ENCODE measurements at places on chromosomes 7 and 10.

DNA sequence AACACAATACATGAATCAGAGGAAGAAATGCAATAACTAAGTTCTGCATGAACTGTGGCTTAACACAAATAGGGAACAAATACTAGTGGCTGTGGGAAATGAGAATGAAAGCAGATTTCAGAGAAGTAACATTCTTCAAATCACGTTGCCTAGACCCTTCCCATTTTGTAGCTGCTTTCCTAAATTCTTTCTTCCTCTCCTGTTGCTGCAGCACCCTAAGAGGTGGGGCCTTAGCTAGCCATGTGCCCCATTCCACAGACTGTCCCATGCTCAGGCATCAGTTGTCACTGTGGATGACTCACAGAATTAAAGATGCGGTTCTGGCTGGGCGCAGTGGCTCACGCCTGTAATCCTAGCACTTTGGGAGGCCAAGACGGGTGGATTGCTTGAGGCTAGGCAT lies 704.7 kb upstream of the C7orf33 start:
- no peak for DNase-seq

GRCh38 chr7:135441791-135442190 lies 68.1 kb downstream of the CNOT4 start:
- DNase-seq: peak; percentile 64

DNA sequence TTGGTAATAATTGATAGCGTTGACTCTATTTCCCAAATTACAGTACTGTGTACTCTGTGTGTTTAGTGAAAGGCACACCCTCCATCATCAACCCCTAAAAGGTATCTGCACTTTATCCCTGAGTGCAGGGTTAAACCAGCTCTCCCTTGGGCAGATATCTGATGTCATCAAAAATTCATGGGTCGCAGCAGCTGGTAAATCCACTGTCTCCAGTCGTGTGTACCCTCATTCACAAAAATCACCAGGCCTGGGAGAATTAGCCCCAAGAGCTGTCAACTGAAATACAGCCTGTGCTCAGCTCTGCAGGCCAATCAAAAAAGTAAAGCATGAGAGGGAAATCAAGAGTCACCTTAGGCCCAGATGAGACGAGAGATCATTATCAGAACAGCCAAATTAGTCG lies 103.7 kb downstream of the HIP1 start:
- no peak for DNase-seq

DNA sequence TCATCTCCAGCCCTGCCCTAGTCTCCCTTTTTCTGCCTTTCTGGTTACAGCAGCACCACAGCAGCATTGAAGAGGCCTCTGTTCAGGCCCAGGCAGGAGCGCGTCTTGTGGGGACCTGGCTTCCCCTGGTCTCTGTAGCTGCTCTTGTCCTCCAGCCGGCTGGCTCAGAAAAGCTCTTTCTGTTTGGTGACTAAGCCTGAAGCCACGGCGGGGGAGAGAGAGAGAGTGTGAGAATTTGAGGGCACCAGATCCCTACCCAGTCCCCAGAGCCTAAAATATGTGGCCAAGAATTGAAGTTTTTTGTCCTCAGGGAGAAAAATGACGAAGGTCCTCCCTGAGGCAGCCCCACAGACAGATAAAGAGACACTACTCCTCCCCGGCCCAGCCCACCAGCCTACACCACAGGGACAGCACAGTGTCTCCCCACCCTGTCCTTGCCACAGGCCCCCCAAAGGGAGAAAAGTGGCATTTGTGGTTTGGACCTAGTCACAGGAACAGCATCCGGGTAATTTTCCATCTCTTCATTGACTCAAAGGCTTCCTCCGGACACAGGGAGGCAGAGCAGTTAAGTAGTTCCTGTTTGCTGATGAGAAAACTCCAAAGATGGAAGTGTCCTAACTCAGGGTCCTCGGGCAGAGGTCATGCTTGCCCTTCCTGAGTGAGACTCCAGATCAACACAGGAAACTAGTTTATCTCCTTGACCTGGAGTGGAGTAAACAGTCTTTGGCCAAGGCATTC lies 13.3 kb upstream of the FAM180A start:
- DNase-seq: no peak

DNA sequence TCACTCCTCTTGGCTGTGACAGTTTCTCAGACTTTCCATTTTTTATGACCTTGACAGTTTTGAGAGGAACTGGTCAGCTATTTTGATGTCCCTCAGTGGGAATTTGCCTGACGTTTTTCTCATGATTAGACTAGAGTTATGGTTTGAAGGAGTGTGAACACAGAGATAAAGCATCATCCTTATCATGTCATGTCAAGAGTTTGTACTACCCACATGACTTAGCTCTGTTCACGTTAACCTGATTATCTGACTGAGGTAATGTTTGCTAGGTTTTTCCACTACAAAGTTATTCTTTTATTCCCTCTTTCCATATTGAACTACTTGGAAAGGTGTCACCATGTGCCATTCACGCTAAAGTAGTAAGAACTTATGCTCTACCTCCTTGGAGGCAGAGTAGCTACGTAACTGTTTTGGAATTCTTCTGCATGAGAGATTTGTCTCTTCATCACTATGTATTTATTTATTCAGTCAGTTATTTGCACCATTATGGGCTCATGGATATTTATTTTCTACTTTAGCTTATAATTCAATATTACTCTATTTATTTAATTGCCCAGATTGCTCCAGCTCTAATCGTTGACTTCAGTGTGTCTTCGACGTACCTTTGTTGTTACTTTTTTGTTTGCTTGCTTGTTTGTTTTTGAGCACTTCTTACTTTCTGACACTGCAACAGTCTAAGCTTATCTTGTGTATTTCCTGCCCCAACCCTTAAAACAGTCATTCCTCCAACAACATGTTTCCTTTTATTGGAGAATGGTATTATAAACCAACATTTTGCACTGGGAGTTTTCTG lies 50.4 kb downstream of the CPED1 start:
- DNase-seq: no peak

DNA sequence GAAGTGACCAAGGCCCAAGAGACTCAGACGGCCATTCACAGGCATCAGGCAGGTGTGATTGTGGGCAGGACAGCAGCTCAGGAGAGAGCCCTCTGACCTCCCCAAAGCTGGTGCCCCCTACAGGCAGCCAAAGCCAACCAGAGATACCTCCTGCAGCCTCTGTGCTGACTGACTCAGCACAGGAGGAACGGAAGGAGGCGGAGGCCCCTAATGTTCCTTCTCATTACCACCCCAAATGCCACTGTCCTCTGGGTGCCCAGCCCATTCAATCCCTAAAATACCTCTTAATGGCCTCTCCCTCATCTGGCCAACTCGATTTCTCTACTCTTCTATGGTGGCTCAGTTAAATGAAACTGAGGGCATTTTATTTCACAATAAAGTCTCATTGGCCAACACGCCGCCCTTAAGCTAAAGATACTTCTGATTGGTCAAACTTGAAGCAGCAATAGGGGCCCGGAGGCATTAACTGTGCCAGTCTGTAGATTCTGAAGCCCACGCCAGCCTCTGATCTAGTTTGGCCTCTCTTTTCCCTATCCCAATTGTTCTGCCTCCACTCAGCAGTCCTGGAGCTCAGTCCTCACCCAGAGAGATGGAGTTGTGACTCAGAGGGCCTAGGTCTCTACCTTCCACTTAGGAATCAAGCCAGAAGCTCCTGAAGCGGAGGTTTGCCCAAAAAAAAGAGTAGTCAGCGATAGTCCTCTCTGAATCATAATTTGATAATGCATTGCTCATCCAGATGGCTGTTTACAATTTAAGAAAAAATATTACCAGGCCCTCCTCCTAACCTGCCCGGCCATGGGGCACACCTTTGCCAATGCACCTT lies 1.2 kb downstream of the CYREN start:
- DNase-seq: peak; percentile 65

DNA sequence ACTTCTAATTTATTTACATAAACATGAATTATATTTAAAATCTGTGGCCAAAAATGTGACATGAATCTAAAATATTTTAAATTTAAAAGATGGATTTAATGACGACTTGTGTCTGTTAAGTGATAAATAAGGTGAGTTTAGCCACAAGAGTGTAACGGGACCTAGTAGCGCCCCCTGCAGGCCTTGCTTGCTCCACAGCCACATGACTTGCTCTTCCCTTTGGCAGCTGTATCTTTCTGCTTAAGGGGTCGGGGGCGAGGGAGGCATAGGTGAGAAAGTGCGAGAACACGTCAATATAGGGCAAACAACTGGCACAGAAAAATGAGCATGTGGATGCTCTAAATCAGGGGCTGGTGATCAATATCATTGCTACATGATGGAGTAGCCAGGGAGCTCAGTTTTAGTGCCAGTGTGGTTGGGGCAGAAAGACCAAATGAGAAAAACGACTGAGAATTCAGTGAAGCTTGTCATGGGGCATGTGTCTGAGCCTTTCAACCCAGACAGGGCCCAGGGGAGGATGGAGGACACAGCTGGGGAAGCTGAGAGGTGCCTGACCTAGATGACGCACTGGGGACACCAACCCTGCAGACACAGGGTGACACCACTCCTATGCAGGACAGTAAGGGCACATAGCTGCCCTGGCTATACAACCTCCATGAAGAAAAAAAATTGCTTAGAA lies 49.8 kb downstream of the PAXIP1 start:
- peak; percentile 48 for DNase-seq

DNA sequence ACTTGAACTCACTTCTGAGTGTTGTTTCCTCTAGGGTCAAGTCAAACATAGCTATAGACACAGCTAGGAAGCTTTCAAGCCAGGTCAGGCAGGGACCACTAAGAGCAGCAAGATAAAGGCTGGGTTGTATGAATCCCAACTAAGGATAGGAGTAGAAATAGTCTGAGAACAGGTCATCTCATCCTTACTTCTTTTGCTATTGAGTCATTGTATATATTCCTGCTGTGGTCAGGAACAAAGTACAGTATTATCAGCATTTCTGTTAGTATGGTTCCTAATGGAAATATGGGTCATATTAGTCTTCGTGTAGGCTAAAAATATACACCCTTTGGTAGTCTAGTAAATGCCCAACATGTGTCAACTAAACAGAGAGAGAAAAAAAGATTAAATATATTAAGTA lies 145.3 kb downstream of the BTAF1 start:
- DNase-seq: peak; percentile 12

GRCh38 chr7:2146676-2147472 lies 85.9 kb downstream of the MAD1L1 start:
- no peak for DNase-seq

DNA sequence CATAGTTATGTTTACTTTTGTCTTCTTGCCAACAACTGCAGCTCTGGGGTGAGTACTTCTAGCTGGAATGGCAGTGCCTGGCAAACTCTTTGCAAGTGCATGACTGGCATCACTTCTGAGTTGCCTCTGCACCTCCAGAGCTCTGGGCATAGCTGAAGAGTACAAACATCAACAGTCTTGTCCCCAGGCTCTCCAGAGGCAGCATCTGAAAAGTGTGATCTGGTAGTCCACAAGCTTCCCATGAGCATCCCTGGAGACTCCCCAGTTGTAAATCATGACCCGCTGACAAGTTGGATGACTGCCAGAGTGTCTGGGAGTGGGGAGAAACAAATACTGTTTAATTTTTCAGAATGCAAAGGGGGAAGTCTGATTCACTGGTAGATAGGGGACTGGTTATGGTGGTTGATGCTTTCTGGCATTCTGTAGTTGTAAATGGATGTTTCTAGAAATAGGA lies 138.9 kb upstream of the CDK13 start:
- peak; percentile 70 for DNase-seq

- DNase-seq: peak; percentile 19
Measured at GRCh38 chr7:83947260-83947659, 247.3 kb downstream of the SEMA3A start.

- no peak for DNase-seq
Measured at GRCh38 chr10:75231672-75232581, 3.8 kb downstream of the COMTD1 start.

- no peak for DNase-seq
Measured at GRCh38 chr10:68184546-68184945, 47.4 kb downstream of the ATOH7 start.

DNA sequence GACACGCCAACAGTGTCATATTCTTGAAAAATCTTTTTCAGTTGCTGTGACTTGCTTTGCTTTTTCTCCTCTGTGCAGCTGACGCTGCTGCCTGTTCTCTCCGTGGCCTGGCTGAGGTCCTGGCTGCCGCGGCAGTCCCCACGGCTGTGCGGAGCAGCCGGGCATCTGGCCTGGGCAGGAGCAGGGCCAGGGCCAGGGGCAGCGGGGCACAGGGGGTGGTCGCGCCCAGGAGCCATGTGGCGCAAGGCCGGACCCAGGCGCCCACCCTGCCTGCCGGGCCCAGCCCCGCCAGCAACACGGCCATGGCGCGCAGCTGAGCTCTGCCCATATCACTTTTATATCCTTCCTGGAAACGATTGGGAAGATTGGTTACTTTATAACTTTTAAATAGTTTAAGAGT lies 109.4 kb upstream of the ACBD5 start:
- no peak for DNase-seq

GRCh38 chr7:82760074-82760473 lies 316.5 kb upstream of the CACNA2D1 start:
- no peak for DNase-seq

DNA sequence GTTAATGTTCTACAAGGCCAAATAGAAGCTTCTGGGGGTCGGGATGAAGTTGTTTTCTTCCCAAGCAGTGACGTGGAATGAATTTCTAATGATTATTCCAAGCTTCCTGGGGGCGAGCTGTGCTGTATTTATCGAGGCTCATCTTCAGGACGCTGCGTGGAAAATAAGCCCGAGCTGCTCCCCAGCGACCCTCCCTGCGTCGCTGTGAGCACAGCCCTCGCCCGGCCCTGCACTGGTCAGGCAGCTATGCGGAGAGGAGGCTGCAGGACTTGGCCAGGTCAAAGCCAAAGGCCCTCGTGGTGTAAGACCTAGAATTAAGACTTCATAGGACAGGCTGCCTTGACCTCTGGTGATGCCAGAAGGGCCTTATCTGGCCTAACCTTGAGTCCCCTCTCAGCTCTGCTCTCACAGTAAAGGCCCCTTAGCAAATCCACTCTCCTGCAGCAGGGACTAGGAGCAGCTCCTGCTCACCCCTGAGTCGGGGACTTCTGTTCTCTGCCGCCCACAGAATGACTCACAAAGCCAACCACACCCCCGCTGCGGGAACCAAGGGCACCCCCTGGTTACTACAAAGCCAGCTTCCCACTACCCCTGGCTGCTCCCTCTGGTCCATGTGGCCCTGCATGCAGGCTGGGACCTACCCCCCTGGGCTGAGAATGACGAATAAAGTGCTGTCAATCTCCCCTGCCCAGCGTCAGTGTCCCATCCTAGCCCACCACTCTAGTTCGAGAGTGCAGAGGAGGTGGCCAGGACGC lies 501.6 kb downstream of the TCERG1L start:
- no peak for DNase-seq

DNA sequence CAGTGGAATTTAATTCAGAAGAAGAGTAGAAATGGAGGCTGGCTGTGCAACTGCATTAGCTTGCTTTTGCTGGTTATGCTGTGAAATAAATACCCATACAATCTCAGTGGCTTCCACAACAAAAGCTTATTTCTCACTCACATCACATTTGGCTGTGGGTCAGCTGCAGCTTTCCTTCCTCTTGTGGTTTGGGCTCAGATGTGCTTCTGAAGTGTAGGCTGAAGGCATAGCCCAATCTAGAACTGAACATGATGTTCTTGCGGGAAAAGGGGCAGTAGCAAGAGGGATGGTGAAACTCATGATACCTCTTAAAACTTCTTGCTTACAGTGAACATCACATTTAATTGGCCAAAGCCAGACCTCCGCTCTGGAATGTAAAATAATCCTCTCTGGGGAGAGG lies 119.9 kb downstream of the HECW1 start:
- peak; percentile 19 for DNase-seq

- no peak for DNase-seq
Measured at GRCh38 chr10:123665491-123666286, 466 bp upstream of the GPR26 start.

All from fibroblast of mammary gland (primary cell).